Activated naive CD4-positive, alpha-beta T cell treated with anti-CD3 and anti-CD28 coated beads, Interleukin-2, amount 50 U/mL, for 16 hours (primary cell): ENCODE measurements at places on chromosomes 11 and 22.

DNA sequence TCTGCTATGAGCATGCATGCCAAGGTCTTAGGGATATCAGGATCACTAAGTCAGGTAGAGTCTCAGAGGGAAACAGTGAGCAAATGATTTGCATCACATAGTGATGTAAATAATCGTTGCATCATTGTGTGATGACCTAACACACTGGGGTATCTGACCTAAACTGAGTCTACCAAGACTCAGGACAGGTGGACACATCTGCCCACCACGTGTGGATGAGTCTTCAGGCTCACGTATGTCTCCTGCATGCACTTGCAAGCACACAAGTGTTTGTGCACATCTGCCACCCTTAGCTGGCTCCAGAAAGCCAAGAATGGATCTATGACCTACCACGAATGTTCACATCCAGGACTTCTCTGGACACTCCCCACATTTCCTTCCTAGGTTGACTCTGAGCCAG is 111.2 kb downstream of the FEZ1 start:
- DNase-seq: no peak

- no peak for DNase-seq
Measured at GRCh38 chr11:131546218-131546895, 175.9 kb downstream of the NTM start.

DNA sequence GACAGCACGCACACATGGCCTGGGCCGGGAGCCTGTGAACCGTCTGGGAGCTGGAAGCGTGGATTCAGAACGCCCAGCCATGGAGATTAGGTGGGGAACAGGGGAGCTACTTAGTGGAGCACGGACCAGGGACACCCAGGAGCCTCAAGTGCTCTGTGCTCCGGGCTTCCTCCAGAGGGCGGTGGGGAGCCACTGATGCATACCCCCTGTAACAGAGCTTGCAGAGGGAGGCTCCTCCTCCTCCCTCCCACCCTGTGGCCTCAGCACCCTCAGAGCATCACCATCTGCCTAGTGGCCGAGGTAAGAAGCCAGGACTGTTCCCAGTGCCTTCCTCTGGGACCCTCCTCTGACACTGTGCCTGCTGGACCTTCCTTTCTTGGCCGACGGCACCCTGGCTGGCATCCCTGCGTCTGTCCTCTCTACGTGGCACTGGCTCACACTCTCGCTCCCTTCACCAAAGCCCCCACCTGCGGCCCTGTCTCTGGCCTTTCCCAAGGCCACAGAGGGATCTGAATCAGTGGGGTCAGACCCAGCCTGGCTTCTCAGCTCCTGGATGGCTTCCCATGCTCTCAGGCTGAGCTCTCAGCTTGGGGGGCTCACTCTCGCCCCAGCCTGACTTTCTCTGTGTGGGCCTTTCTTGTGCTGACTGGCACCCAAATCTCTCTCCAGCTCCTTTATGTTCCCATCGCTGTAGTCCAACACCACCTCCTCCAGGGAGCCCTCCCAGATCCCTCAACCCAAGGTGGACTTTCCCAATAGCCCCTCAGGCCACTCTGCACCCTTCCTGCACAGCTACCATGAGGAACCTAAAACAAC is 780.9 kb downstream of the BRD1 start:
- no peak for DNase-seq

DNA sequence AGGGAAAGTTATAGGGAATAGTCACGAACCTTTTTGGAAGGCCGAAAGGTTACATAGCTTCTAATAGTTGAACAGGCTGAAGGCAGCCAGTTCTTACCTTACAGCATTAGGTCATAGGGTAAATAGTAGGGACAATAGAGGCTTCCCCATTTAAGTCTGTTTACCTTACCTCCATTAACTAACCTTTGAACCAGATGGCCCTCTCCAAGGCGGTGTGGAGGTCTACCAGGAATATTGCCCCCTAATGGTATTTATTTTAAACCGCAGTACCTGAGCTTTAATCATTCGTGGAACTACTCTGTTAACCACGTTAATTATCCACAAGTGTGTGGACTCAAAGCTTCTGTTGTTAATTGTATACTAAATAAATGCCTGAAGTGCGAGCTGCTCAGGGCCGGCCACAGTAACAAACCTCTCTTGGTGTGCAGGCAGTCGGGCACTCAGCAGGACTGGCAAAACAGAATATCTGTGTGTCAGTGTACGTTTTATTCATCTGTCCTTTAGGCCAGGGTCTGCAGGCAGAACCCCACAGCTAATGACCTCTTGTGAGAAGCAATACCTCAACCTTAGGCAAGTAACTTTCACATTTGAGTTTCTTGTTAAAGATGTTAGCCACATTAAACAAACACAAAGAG is 81.7 kb downstream of the PRCP start:
- DNase-seq: no peak

DNA sequence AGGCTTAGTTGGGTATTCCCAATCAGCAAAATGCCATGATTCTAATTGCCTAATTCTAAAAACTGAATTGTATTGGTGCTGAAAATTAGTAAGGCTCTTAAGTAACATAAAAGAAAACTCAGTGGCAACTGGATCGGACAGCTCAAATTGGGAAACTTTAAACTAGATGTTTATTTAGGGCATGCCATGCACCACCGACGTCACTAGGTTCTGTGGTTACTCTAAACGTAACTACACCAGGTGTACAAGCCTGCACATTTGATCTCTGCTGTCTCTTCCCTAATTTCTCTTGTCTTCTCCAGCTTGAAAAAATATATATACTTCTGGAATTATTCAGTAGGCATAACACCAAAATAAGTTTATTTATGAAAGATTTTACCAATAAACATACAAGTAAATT is 378.2 kb downstream of the DCDC1 start:
- no peak for DNase-seq

DNA sequence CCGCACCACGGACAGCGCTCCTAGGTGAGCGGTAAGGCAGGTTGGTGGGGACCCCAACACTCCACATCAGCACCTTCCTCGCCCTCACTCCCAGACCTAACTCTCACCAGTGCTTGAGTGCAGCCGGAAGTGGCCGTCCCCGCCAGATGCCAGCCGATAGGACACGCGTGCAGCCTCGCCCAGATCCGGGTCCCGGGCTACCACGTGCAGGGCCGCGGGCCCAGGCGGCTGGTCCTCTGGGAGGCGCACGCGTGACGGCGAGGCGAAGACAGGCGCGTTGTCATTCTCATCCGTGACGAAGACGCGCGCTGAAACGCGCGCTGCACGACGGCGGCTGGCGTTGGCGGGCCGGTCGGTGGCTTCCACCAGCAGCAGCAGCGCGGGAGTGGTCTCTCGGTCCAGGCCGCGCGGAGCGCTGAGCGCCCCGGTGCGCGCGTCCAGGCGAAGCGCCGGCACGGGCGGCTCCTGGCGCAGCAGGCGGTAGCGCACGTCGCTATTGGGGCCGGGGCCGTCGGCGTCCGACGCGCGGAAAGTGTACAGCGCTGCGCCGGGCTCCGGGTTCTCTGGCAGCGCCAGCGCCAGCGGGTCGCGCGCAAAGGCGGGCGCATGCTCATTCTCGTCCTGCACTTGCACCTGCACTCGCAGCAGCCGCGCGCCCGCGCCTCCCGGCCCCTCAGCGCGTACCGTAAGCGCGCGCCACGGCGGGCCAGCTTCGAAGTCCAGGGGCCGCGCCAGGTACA is 10.8 kb upstream of the TPP1 start:
- no peak for DNase-seq

- DNase-seq: no peak
Measured at GRCh38 chr22:33379836-33380235, 321.7 kb upstream of the SYN3 start.
